ENCODE measurements at places on chromosomes 3 and 15. TPM values are rescaled to one million over a fixed set of nuclear protein-coding genes. Genes with fewer than 3 reads are reported as not detected.
A peak's percentile ranks its signal among the peaks of the same experiment; 100 is the strongest.

DNA sequence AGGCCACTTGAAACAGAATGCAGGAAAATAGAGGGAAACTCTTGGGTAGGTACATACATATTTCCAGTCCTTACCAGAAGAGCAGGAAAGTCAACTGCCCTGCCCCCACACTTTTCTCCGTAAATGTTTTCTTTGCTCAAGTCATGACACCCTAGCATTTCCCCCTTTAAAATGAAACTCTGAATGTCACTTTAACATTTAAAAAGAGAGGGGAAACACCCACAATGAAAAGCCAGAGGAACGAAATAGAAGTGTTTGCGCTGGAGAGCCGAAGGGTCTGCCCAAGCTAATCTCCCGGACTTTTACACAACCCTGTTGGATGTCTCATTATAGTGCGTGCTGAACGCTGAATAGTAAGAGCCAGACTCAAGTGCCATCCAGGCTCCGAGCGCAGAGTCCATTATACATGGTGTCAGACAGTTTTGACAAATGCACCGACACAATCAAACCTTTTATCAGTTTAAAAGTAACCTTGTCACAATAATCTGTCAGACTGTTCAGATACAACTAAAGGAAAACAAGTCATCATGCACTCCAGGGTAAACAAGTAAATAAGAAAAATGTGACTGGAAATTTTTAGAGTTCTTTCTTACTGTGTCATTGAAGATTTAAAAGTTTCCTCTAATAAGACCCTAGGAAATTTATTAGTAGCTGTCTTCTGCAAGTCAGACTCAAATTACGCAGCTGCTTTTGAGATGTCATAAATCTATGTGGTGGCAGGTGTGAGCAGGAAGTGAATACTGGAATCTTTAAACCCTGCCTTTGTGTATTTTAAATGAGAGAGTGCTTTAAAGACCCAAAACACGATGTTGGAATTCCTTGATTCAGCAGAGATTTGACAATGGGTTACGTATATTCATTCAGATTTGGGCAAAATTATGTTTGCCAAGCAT, 159.8 kb downstream of the RBMS3 start:
- H3K27me3 ChIP-seq = no peaks in the 10 kb centered on the region
- H3K4me1 ChIP-seq = no peaks in the 10 kb centered on the region
- H3K4me3 ChIP-seq = no peak overlapping the region

- no peak overlapping the region for H3K4me3 ChIP-seq
- no peak for DNase-seq
- H3K27ac ChIP-seq = no peak overlapping the region
- no peaks in the 10 kb centered on the region for H3K27me3 ChIP-seq
- no peaks in the 10 kb centered on the region for H3K4me1 ChIP-seq
Measured at GRCh38 chr3:190155752-190156151, 35.1 kb upstream of the P3H2 start.

DNA sequence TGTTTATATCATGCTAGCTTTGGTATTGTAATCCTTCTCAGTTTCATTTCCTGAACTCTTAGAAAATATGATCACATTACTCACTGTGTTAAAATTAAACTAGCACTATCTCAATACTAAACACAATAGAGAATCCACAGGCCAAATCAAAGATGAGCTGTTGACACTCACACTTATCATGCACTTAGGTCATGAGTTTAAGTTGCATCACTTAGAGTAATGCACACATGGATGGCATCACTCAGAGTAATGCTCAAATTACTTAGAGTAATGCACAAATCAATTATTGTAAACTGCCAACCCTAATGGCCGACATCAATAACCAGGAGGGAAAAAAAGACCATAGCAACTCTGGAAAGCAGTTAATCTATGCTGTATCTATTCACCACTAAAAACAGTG, 40.0 kb upstream of the MCF2L2 start:
- H3K4me1 ChIP-seq = peaks cover 7% of the 10 kb centered on the region
- DNase-seq = no peak
- H3K27ac ChIP-seq = no peak overlapping the region
- no peak overlapping the region for H3K4me3 ChIP-seq

DNA sequence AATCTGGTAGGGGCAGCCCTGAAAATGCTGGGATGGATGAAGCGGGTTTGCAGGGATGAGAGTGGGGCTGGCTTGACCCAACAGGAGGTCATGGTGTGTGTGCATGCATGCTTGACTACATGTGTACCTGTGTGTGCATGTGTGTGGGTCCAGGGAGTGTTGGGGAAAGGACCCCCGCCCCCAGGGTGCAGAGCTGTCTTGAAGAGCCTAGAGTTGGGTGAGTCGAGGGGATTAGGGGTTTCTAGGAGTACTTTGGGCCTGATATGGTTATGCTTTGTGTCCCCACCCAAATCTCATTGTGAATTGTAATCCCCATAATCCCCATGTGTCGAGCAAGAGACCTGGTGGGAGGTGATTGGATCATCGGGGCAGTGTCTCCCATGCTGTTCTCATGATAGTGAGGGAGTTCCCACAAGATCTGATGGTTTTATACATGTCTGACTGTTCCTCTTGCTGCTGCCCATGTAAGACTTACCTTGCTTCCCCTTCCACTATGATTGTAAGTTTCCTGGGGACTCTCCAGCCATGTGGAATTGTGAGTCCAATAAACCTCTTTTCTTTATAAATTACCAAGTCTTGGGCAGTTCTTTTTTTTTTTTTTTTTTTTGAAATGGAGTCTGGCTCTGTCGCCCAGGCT, 5.2 kb upstream of the LCTL start:
- H3K4me1 ChIP-seq = peaks cover 5% of the 10 kb centered on the region
- no peaks in the 10 kb centered on the region for H3K36me3 ChIP-seq
- no peak overlapping the region for H3K27ac ChIP-seq

Gene NXPE3
- total RNA-seq = 37.2 TPM

- no peak overlapping the region for H3K4me3 ChIP-seq
- no peak for DNase-seq
Measured at GRCh38 chr15:61102281-61102680, 126.8 kb downstream of the RORA start.

DNA sequence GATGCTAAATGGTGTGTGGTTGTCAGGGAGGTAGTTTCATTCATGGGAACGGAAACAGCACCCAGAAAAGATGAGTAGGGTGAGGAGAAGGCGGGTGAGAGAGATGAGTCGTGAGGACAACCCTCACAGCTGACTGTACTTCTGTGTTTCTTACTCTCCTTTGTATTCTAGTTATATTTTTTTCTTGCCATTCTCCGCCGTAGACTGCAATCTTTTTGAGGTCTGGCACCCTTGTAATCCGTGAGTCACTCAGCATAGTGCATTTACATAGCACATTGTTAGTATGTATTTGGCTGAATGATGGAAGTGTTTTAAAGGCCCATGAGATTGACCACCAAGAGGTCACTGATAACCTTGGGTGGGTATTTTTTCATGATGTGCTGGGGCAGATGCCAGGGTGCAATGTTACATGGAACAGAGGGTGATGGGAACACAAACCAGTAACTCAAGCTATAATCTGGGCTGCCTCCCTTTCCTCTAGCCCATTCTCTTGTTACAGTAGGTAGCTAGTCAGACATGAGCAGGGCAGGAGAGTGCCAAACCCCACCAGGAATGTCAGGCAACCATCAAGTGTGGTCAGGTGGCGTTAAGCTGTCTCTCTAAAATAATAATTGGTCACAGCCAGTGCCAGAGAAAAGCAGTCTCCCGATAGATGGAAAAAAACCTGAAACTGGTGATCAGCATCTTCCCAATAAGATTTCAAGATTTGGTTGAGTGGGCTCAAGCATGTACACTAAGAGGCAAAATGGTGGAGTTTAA, 18.8 kb upstream of the DGKG start:
- no peaks in the 10 kb centered on the region for H3K4me1 ChIP-seq
- no peak for DNase-seq
- no peaks in the 10 kb centered on the region for H3K36me3 ChIP-seq
- no peak overlapping the region for H3K27ac ChIP-seq
- no peaks in the 10 kb centered on the region for H3K27me3 ChIP-seq
- no peak overlapping the region for H3K4me3 ChIP-seq

Gene CISH
- 14.7 TPM for total RNA-seq

GRCh38 chr15:60585743-60586708, 107.1 kb upstream of the ICE2 start:
- no peaks in the 10 kb centered on the region for H3K36me3 ChIP-seq
- peak; percentile 79 for DNase-seq
- no peaks in the 10 kb centered on the region for H3K27me3 ChIP-seq
- H3K4me1 ChIP-seq = peaks cover 91% of the 10 kb centered on the region
- H3K4me3 ChIP-seq = no peak overlapping the region
- H3K27ac ChIP-seq = peak overlapping the region; percentile 92

DNA sequence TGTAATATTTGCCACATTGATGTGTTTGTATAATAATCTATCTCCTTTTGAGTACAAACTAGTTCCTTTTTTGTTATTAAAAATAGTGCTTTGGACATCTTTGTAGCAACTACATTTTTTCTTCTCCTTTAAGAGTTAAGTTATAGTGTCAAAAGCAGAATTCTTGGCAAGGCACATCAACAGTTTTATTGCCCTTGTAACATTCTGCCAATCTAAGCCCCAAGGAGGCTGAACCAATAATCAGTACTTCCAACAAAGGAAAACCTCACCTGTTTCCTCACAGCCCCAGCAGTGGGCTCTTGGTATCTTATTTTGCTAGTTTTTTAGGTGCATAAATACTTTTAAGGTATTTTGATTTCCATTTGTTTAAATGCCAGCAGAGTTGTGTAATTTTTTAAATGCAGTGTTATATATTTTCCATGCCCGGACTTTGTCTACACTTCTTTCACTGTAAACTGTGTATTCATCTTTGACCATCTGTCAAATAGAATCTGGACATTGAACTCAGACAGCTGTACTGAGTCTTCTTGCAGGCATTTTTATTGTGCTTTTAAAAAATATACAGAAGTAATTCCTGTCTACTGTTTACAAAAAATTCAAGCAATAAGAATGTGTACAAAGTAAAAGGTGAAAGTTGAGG, 101.0 kb downstream of the MYLK start:
- H3K27me3 ChIP-seq = no peaks in the 10 kb centered on the region
- H3K36me3 ChIP-seq = no peaks in the 10 kb centered on the region
- no peak for DNase-seq
- H3K4me3 ChIP-seq = no peak overlapping the region
- H3K27ac ChIP-seq = no peak overlapping the region
- no peaks in the 10 kb centered on the region for H3K4me1 ChIP-seq

DNA sequence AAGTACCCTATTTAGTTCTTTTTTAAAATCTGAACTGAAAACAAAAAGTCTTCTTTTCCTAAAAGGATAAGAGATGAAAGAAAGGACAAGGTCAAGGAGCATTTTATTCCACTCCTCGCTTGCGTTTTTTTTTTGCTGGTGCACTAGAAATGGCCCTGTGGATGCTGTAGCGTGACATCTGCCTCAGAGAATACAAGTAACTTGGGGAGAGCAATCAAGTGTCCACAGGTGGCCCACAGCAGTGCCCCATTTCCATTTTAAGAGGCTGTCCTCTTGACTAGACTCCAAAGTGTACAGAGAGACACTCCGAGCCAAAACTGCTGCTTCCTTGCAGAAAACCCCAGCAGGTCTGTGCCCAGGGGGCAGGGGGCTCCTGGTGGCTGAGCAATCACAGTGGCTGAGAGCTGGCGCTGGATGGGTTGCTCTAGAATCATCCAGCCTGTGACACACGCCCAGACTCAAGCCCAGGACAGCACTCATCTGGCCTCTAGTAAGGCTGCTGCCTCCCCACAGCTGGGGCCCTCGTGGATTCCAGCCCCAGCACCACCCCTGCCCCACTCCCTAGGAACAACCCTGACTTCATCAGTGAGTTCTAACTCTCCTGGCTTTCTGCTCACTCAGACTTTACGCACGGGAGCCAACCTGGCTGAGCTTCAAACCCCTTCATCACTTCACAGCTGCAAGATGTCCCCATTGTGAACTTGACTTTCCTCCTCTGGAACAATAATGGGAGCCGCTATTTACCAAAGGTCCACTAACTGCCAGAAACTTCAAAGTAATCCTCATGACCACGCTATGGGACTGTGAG, 71.1 kb upstream of the SPATA12 start:
- no peak for DNase-seq
- peaks cover 9% of the 10 kb centered on the region for H3K4me1 ChIP-seq
- no peak overlapping the region for H3K4me3 ChIP-seq
- H3K27ac ChIP-seq = no peak overlapping the region

DNA sequence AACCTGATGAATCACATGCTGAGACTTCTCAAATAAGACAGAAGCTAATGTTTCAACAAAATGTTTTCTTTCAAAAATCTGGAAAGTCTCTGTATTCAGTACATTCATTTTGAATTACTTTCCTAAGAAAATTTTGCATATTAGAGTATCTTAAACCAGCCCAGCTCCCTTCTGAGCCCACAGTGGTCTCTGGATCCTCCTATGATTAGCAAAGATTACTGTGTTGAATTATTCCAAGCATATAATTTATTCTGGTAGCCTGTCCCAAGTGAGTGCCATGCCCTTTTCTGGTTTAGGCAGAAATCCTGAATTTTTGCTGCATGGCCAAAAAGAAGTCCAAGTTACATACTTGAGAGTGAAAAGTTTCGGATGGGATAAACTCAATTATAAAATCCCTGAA, 279.0 kb downstream of the CTNNB1 start:
- no peak overlapping the region for H3K4me3 ChIP-seq
- H3K27ac ChIP-seq = no peak overlapping the region
- H3K36me3 ChIP-seq = no peaks in the 10 kb centered on the region
- no peak for DNase-seq
- H3K4me1 ChIP-seq = no peaks in the 10 kb centered on the region

DNA sequence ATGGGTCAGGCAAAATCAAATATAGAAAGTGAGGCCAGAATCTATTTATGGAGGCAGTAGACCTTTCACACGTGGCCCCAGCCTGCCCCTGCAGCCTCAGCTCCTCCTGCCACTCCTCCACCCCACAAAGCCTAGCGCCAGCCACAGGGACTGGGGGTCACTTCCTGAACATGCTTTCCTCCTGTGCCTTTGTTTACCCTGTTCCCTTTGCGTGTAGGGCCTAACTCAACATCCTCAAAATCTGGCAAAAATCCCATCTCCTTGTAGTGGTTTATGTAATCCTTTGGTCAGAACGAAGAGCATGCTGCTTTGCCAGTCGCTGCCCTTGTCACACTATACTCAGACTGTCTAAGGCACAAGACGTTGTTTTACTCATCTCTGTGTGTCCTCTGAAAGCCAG, 39.6 kb downstream of the KBTBD12 start:
- no peak overlapping the region for H3K4me3 ChIP-seq
- no peaks in the 10 kb centered on the region for H3K36me3 ChIP-seq
- H3K27me3 ChIP-seq = peaks cover 1% of the 10 kb centered on the region
- DNase-seq = no peak
- no peak overlapping the region for H3K27ac ChIP-seq

Gene TMEM44
- 1.9 TPM for total RNA-seq

Gene KLHL6
- 55.9 TPM for total RNA-seq

- no peak overlapping the region for H3K4me3 ChIP-seq
- peaks cover 6% of the 10 kb centered on the region for H3K27me3 ChIP-seq
- H3K27ac ChIP-seq = no peak overlapping the region
- DNase-seq = no peak
Measured at GRCh38 chr3:44100298-44100695, 141.4 kb upstream of the TOPAZ1 start.

Gene MASP1
- not detected for total RNA-seq

Gene PARP15
- 78.0 TPM for total RNA-seq

DNA sequence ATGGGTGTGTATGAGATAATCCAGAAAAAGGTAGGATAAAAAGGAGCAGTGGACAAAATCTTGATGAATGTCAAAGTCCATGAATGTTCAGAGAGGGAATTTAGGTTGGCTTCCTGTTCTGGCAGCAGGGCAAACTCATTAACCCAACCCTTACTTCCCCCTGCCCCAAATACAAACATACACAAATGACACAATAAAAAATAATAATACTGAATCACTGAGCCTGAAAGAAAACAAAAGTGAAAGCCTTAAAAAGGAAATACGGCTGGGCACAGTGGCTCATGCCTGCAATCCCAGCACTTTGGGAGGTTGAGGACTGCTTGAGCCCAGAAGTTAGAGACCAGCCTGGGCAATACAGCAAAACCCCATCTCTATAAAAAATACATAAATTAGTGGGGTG, 62.9 kb downstream of the GPR176 start:
- no peaks in the 10 kb centered on the region for H3K27me3 ChIP-seq
- no peaks in the 10 kb centered on the region for H3K4me1 ChIP-seq
- H3K4me3 ChIP-seq = no peak overlapping the region
- H3K36me3 ChIP-seq = no peaks in the 10 kb centered on the region
- H3K27ac ChIP-seq = no peak overlapping the region
